ENCODE measurements at places on chromosomes 16 and 17.

- no peak for DNase-seq
These were observed 89.4 kb downstream of the C16orf78 start for GRCh38 chr16:49462989-49463371.

DNA sequence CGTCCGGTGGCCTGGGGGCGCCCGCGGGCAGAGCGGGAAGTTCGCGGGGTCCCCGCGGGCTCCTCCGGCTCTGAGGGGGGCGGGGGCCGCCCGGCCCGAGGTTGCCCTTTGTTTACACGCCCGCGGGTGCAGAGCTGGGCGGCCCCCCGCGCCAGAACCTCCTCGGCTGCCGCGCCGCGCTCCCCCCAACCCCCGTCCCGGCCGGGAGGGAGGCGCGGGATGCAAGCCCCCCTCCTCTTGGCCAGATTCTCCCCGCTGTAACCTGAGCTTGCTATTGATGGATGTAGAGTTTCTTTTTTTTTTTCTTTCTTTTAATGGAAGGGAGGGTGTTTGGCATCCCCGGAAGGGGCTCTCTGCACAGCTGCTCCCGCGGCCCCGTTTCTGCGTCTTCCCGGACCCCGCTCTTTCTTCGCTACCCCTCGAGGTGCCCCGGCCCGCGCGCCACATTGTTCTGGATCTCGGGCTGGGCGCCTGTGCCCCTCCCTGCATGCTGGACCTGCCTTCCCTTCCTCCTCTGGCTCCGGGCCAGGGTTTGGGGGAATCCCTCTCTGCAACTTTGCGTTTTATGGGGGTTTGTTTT lies 646 bp downstream of the CBX2 start:
- peak; percentile 67 for DNase-seq

DNA sequence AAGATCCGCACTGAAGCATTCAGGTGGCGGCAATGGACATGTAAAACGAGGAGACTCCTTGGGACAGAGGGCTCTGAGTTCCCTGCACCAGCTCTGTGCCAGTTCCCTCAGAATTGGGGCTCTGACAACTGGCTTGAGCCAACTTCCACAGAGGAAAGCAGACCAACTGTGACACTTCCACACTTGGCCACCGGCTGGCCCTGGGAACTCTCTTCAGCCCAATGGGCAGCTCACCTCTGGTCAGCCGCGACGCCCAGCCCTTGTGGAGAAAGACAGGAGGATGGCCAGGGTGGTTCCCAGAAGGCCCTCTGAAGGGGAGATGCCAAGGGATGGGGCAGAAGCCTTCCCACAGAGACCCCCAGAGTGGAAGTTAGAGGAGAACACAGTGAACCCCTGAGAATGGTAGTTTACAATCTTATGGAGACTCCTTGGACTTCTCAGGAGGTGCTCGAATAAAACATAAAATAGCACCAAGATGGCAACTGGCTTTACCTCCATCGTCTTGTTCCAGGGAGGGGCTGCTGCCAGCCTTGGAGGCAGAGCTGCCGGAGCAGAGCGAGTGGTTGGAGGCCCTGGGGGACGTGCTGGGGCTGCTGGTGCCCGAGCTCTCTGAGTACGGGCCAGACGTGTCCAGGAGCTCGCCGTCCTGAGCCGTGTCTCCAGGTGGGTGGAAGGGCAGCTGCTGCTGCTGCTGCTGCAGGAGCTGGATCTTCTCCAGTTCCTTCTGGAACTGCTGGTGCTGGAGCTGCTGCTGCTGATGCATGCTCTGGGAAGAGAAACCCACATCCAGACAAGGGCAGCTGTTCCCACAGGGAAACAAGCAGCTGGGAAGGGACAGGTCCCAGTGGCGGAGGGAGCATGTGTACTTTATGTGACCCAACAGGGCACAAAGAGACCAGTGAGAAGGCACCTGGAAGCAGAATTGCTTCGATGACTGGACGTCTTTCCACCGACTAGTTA lies 35.0 kb upstream of the ICAM2 start:
- no peak for DNase-seq

DNA sequence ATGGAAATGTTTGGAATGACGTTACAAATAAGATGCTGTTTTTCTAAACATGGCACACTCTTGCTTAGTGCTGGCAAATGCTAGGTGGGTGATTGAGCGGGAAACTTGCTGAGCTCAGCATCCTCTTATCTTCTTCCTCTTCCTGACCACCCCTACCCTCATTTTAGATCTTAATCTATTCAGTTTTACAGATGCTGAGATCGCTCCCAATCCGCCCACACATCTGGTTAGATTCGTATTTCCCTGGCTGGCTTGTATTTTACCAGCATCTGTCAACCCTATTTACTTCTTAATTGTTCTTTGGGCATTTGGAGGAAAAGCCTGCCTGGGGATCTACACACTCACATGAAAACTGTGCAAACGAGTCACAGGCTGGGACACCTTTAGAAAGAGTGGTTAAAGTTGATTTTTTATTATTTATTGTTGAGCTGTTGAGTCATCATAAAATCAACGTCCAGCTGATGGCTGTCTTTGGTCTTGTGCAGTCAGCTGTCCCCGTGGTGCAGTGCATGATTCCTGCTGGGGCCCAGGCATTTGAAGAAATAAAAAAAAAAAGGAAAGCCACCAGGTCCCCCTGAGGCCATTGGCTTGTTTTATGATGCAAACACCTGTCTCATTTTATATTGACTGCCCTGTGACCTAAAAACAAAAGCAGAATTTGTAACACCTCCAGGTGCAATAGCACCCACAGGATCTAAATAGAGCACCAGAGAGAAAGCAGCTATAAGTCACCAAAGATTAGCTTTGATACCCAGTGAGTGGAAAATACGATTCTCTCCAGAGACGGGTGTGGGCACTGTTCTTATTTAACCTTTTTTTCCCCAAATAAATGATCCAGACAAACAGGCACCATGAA lies 258.6 kb downstream of the HS3ST3B1 start:
- peak; percentile 44 for DNase-seq

GRCh38 chr16:7534749-7535148 lies 202.1 kb downstream of the RBFOX1 start:
- no peak for DNase-seq

GRCh38 chr17:39118674-39119419 lies 32.6 kb downstream of the PLXDC1 start:
- DNase-seq: no peak

DNA sequence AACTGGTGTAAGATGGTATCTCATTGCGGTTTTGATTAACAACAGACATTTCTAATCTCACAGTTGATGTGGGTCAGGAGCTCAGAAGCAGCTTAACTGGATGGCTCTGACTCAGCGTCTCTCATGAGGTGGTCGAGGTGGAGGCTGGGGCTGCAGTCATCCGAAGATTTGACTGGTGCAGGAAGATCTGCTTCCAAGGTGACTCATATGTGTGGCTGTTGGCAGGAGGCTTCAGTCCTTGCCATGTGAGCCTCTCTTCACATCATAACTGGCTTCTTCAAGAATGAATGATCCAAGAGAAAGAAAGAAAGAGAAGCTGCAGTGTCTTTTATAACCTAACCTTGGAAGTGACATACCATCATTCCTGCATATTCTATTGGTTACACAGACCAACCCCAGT lies 376.1 kb downstream of the SEC14L1 start:
- DNase-seq: peak; percentile 26

- no peak for DNase-seq
These were observed 357.4 kb downstream of the SLC39A11 start for GRCh38 chr17:72735048-72735447.

- no peak for DNase-seq
These were observed 5.2 kb downstream of the RND2 start for GRCh38 chr17:43030137-43030767.

- DNase-seq: peak; percentile 66
These were observed 46.1 kb upstream of the BPTF start for GRCh38 chr17:67779098-67779672.

All from common myeloid progenitor, CD34-positive (primary cell).